Neural crest cell (in vitro differentiated cells): ENCODE measurements at places on chromosomes 2 and 18. TPM values are rescaled to one million over a fixed set of nuclear protein-coding genes. Genes with fewer than 3 reads are reported as not detected.

PCARE gene
- not detected in 2 replicates for total RNA-seq

UGT1A4 gene
- total RNA-seq = not detected in 2 replicates

ZNF512 gene
- 58.2 and 63.3 TPM in 2 replicates for total RNA-seq

RFX8 gene
- 0.44 and 0.48 TPM in 2 replicates for total RNA-seq

PLEKHH2 gene
- 1.9 and 2.1 TPM in 2 replicates for total RNA-seq

ERFE gene
- total RNA-seq = 2.6 and 2.8 TPM in 2 replicates

OSBPL1A gene
- total RNA-seq = 45.8 and 47.6 TPM in 2 replicates

- H3K4me3 ChIP-seq = no peak overlapping the region
- no peaks in the 10 kb centered on the region for H3K36me3 ChIP-seq
- no peaks in the 10 kb centered on the region for H3K27me3 ChIP-seq
- no peak overlapping the region for H3K27ac ChIP-seq
- peaks cover 5% of the 10 kb centered on the region for H3K4me1 ChIP-seq
Observed at GRCh38 chr2:142058149-142058548, 72.7 kb downstream of the LRP1B start.

DNA sequence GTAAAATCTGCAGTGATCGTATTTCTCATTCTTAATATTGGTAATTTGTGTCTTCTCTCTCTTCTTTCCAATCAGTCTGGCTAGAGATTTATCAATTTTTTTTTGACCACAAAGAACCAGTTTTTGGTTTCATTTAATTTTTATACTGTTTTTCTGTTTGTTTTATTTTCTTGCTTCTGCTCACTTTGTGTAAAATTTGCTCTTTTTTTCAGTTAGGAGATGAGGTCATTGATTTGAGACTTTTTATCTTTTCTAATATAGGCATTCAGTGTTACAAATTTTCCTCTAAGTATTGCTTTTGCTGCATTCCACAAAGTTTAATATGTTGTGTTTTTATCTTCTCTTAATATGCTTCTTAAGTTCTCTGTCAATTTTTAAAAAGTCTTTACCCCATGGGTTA is 160.5 kb downstream of the TPGS2 start:
- H3K27me3 ChIP-seq = no peaks in the 10 kb centered on the region
- no peak overlapping the region for H3K27ac ChIP-seq
- no peak overlapping the region for H3K4me3 ChIP-seq

GRCh38 chr2:162746310-162746709 is 92.3 kb downstream of the KCNH7 start:
- H3K36me3 ChIP-seq = no peaks in the 10 kb centered on the region
- H3K27me3 ChIP-seq = no peaks in the 10 kb centered on the region
- DNase-seq = no peak
- H3K27ac ChIP-seq = no peak overlapping the region
- H3K4me1 ChIP-seq = no peaks in the 10 kb centered on the region
- no peak overlapping the region for H3K4me3 ChIP-seq

DNA sequence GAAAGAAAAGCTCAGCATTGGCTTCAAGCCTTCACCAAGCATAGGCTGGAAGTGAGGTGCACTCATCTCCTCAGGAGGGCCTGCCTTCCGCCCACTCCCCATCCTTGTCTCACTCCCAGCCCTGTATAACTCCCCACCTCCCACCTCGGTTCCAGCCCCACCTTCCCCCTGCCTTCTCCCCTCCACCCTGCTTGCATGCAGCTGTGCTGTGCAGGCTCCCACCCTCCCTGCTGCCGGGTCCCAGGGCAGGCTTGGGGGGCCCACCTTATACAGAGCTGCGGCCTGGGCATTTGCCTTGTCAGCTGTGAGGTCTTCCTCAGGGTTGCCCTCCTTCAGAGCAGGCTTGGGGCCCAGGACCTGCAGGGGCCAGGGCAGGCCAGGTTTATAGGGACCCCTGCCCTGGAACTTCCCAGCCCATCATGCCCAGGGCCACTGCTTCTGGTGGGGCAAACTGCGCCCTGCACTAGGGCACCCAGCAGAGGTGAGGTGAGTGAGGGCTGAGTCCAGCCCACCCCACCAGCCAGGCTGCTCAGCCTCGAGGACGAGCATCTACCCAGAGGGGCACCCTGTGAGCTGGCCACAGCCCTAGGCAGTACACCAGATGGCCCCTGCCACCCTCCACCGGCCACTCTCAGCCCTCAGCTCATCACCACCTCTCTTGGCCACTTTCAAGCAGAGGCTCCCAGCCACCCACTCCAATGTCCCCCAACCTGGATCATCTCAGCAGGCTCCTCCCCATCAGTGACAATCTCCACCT is 11.6 kb downstream of the CAPG start:
- H3K27me3 ChIP-seq = no peaks in the 10 kb centered on the region
- peak overlapping the region; percentile 94 for H3K27ac ChIP-seq
- H3K36me3 ChIP-seq = peaks cover 3% of the 10 kb centered on the region
- H3K4me1 ChIP-seq = no peaks in the 10 kb centered on the region
- H3K4me3 ChIP-seq = no peak overlapping the region
- DNase-seq = no peak

- no peak overlapping the region for H3K27ac ChIP-seq
- H3K4me1 ChIP-seq = peaks cover 18% of the 10 kb centered on the region
- H3K27me3 ChIP-seq = peaks cover 49% of the 10 kb centered on the region
- DNase-seq = no peak
- no peaks in the 10 kb centered on the region for H3K36me3 ChIP-seq
Observed at GRCh38 chr2:109395494-109396201, 218.1 kb downstream of the SEPTIN10 start.

GRCh38 chr2:20446255-20446916 is 488 bp upstream of the RHOB start:
- H3K36me3 ChIP-seq = peaks cover 5% of the 10 kb centered on the region
- peaks cover 3% of the 10 kb centered on the region for H3K27me3 ChIP-seq
- H3K4me3 ChIP-seq = peak overlapping the region; percentile 98
- no peak for DNase-seq
- H3K4me1 ChIP-seq = peaks cover 54% of the 10 kb centered on the region

- H3K4me1 ChIP-seq = no peaks in the 10 kb centered on the region
- DNase-seq = no peak
- no peaks in the 10 kb centered on the region for H3K36me3 ChIP-seq
- no peak overlapping the region for H3K27ac ChIP-seq
- no peak overlapping the region for H3K4me3 ChIP-seq
Observed at GRCh38 chr2:112621790-112622527, 23.8 kb upstream of the SLC20A1 start.

DNA sequence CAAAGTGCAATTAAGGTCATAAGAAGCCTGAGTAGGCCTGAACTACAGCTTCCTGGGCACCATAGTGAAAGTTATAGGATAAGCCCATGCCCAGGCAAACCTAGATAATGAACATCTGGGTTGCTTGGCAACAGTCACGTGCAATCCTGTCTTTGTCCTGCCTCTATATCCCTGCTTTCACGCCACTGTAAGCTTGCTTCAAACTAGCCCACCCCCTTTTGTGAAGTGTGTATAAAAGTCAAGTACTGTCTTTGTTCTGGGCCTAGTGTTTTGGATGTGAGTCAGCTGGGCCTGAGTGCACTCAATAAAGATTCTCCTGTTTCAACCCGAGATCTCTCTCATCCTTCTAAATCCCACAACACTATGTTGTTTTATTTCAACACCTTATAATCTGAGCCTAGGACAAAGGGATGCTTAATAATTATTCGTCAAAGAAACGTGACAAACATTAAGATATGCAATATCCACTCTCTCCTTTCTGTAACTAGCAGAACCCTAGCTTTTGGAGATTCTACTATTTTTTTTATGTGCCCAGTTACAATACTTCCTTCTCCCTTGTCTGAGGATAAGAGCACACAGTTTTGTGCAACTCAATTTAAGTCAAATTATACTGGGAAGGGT is 927.8 kb downstream of the SUCLG1 start:
- peak overlapping the region; percentile 86 for H3K27ac ChIP-seq
- H3K4me1 ChIP-seq = peaks cover 16% of the 10 kb centered on the region
- DNase-seq = peak; percentile 13
- H3K36me3 ChIP-seq = peaks cover 7% of the 10 kb centered on the region
- H3K4me3 ChIP-seq = peak overlapping the region; percentile 14
- H3K27me3 ChIP-seq = no peaks in the 10 kb centered on the region

DNA sequence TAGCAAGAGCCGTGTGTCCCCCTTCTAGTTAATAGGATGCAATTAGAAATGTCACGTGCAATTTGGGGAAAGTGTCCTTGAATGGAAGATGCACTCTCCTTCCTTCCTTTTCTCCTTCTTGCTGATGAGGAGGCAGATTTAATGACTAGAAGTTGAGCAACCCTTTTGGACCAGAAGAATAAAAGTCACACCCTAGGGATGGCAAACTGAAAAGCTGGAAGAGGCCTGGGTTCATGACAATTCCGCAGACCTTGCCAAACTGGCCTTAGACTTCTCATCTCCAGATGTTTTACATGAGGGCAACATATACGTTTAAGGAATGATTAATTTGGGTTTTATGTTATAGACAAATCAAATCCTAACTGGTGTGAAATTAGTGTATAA is 38.6 kb upstream of the NCOA1 start:
- H3K27ac ChIP-seq = no peak overlapping the region
- H3K36me3 ChIP-seq = peaks cover 3% of the 10 kb centered on the region
- H3K4me3 ChIP-seq = no peak overlapping the region
- no peak for DNase-seq
- peaks cover 12% of the 10 kb centered on the region for H3K27me3 ChIP-seq

- no peaks in the 10 kb centered on the region for H3K27me3 ChIP-seq
- no peak for DNase-seq
- no peak overlapping the region for H3K27ac ChIP-seq
Observed at GRCh38 chr2:172009823-172010222, 10.1 kb downstream of the METAP1D start.

DNA sequence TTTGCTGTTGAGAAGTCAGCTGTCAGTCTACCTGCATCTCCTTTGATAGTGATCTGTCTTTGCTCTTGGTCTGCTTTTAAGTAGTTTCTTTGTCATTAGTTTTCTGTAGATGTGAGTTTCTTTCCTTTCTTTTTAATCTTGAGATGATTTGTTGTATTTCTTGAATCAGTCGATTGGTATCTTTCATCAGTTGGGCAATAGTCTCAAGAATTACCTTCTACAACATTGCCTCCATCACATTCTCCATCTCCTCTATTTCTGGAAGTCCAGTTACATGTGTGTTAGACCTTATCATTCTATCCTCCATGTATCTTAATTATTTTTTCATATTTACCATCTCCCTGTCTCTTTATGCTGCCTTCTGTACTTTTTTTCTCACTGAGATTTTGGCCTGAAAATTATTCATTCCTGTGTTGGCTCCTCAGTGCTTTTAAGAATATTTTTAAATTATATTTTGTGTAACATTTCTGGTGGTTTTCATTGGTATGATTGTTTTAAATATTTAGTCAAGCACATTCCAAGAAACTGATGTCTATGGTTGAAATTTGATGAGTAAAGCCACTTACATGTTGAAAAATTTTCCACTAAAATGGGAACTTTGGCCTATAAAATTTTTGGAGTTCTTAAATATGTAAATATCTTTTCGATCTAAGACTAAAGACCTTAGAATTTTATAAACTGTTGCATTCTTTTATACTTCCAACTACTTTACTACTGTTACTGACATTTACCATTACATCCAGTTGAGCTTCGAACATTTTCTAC is 239.5 kb upstream of the MGAT5 start:
- H3K36me3 ChIP-seq = no peaks in the 10 kb centered on the region
- DNase-seq = no peak
- no peaks in the 10 kb centered on the region for H3K4me1 ChIP-seq
- no peak overlapping the region for H3K4me3 ChIP-seq
- H3K27ac ChIP-seq = no peak overlapping the region

GRCh38 chr2:141927536-141927935 is 203.3 kb downstream of the LRP1B start:
- H3K27ac ChIP-seq = no peak overlapping the region
- no peak overlapping the region for H3K4me3 ChIP-seq
- no peaks in the 10 kb centered on the region for H3K27me3 ChIP-seq
- H3K36me3 ChIP-seq = no peaks in the 10 kb centered on the region
- no peak for DNase-seq

DNA sequence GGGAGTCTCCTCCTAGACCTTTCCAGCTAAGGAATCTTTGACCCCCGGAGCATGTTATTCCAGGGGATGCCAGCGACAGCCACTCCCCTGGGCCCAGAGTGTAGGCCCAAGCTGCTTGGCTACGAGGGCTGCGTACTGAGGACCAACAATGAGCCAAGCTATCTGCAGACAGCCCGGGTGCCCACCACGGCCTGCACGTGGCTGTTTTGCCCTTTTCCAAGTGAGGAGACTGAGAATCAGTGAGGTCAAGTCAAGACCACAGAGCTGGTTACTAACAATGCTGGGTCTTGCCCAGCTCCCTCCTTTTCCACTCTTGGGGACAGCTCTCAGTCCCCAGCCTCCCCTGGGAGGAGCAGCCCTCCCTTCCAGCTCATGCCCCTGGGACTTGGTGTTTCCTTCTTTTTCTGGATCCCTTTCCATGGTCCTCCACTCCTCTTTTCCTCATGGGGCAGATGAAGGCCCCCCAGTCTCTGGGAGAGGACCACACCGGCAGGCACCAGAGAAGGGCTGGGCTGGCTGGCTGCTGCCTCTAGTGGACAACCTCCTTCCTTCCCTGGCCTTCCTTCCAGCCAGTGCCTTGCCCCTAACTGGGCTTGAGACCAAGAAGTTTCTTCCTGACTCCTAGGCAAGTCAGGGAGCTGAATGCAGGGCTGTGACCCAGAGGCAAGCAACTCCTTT is 550 bp upstream of the MALL start:
- no peaks in the 10 kb centered on the region for H3K36me3 ChIP-seq
- no peak for DNase-seq

DNA sequence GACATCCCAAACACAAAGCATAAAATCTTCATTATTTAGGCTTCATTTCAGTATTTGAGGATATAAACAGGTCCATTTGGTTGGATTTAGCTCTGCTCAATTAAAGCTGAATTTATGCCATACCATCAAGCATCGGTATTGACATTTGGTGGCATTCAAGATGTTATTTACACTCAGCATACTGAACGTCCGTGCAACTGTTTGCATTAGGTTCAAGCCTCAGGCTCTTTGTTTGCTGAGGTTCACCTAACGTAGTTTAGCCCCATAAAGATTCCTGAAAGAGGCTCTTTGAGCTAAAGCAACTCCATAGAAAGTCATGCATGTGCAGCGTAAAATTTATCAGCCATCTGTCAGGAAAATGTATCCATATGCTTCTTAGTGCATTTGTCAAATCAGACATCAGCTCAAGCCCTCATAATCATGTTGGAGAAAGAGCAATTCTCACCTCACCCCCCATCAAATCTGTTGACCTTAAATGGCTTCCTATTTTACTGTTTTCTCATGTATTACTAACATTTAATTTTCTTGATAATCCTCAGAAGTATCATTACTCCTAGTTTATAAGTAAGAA is 366.9 kb downstream of the EPHA4 start:
- no peaks in the 10 kb centered on the region for H3K27me3 ChIP-seq
- no peak overlapping the region for H3K4me3 ChIP-seq
- peaks cover 11% of the 10 kb centered on the region for H3K4me1 ChIP-seq
- H3K27ac ChIP-seq = no peak overlapping the region
- no peaks in the 10 kb centered on the region for H3K36me3 ChIP-seq
- DNase-seq = no peak

DNA sequence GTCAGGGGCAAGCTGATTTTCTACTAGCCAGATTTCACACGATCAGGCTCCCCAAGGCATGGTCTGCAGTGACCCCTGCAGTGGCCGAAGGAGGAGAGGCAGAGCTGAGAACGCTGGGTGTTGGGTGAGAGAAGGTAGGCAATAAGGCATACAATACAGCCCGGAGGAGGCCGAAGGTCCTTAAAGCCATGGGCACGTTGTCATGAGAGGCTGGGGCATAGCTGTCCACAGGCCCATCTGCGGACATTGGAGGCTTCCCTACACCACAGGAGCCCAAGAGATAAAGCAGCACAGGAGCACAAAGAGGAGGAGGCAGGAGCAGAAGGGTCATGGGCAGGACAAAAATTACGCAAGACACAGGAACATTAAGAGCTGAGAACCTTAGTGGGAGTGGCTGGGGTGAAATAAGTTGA is 16.7 kb upstream of the BZW1 start:
- no peaks in the 10 kb centered on the region for H3K4me1 ChIP-seq
- H3K27ac ChIP-seq = no peak overlapping the region
- no peaks in the 10 kb centered on the region for H3K36me3 ChIP-seq
- no peak overlapping the region for H3K4me3 ChIP-seq
- H3K27me3 ChIP-seq = no peaks in the 10 kb centered on the region
- no peak for DNase-seq
